ENCODE measurements at places on chromosomes 1 and 21.

DNA sequence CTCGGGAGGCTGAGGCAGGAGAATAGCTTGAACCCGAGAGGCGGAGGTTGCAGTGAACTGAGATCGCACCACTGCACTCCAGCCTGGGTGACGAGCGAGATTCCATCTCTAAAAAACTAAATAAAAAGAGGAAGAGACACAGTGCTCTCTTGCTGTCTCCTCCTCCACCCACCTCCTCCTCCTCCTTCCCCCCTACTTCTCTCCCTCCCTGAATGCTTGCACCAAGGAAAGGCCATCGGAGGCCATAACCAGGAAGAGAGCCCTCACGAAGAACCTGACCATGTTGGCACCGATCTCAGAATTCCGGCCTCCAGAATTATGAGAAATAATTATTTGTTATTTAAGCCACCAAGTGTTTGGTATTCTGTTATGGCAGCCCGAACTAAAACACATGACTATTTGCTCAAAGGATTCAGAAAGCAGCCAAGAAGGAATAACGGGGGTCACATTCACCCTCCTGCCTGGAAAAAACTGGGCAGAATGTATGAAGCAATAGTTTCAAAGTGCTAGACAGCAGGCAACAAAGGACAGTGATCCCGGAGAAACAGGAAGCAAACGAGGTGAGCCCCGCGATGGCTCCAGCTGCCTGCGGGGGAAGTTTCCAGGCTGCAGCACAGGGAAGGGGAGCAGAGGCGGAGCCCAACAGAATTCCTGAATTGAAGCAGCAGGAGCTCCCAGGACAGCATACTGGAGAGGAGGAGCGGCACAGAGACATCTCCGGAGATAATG, 35.8 kb downstream of the LDLRAD1 start:
- no peak for DNase-seq

DNA sequence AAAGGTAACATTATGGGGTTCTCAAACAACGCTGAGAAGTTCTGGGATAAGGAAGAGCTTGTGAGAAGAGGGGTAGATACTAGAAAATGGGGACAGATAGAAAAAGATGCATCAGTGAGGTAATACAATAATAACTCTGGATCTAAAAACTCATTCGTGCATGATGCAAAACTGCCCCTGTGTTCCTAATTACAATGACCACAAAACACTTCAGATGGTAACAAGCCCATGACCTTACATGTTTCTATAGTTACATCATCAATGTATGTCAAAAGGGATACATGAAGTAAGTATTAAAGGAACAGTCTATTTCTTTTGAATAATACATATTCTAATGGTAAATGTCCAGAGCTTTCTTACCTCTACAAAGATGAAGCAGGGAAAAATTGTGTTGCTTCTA, 110.6 kb upstream of the PLPPR5 start:
- no peak for DNase-seq

DNA sequence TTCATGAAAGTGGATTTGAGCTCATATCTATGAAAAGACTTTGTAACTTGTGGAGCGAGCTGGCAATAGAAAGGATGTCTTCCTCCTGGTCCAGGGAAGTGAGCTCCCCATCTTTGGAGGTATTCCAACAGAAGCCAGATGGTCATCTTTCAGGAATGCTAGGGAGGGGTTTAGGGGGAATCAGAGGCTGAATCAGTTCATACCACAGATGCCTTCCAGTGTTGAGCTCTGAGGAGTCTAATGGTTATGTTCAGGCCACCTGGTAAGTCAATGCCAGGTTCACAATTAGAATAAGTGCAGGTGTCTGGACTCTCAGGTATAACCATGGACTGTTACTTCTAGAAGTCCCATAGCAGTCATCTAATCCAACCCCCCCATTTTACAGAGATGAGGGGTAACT, 119.1 kb downstream of the ACTL8 start:
- no peak for DNase-seq

- DNase-seq, result no peak
Observed at GRCh38 chr1:228778961-228779360, 43.7 kb downstream of the RHOU start.

GRCh38 chr1:21278208-21278859, 11.9 kb downstream of the ECE1 start:
- no peak for DNase-seq

DNA sequence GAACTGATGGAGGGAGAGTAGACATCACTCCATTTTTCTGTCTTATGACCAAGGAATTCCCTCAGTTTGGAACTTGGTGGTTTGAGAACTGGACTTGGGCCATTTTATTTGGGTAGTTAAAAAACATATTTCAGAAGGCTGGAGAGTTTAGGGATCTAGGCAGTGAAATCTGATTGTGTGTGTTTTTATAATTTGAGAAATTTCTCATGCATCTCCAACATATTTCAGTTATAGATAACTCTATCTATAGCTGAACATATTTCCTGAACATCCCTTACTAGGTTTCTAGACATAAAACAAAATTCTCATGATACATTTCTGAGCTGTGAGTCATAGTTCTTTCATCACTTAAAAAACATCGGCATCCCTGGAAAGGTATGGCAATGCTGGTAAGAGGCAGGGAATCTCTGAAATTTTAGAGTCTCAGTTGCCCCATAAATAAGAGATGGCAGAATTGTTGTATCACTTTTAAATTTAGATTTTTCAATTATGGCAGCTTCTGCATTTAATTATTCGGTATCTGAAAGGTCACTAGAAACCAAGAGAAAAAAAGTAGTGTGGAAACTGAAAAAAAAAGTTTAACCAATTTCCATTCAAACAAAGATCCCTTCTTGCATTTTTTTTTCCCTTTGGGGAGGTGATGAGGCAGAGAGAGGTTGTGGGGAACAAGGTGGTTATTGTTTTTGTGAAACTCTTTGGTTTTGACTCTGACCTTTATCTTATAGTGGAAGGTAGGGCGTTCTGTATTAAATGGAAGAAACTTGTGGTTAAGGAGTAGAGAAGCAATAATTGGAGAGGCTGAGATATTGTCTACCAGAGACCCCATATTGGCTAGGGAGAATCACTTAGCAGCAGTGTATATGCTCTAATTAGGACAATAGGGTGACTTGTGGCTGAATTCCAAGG, 102.9 kb downstream of the FASLG start:
- DNase-seq, result no peak

- no peak for DNase-seq
Observed at GRCh38 chr1:205971082-205971481, 27.8 kb upstream of the SLC26A9 start.

- no peak for DNase-seq
Observed at GRCh38 chr1:218456444-218456843, 111.3 kb downstream of the TGFB2 start.

GRCh38 chr1:33043267-33044092, 6.8 kb upstream of the AK2 start:
- no peak for DNase-seq

- no peak for DNase-seq
Observed at GRCh38 chr21:34054259-34054658, 19.1 kb upstream of the MRPS6 start.

- DNase-seq, result no peak
Observed at GRCh38 chr21:32190493-32191144, 88.2 kb downstream of the MIS18A start.

DNA sequence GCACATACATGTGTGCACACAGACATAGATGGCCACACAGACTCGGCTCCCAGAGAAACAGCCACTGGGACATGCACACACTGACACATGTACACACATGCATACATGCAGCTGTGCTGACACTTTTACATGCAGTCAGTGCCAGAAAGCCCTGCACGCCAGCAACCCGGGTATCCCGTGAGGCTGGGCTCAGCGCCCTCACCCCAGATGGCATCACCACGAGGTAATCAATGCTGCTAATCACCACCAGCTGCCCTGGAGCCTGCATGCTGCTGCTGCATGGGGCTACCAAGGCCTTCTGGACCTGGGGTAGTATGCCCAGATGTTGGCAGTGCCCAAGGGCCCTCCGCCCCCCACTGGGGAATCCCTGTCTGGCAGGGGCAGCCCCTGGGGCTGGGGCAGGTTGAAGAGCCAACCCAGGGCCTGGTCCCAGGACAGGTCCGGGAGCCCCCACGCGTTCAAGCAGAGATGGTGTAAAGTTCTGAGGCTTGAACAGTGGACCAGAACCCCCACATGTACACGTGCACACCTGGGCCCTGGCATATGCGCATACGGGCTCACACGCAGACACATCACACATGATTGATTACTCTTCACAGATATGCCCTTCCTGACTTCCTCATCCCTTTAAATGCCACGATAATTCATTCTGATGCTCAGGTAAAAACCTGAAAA, 2.7 kb upstream of the COL16A1 start:
- no peak for DNase-seq

DNA sequence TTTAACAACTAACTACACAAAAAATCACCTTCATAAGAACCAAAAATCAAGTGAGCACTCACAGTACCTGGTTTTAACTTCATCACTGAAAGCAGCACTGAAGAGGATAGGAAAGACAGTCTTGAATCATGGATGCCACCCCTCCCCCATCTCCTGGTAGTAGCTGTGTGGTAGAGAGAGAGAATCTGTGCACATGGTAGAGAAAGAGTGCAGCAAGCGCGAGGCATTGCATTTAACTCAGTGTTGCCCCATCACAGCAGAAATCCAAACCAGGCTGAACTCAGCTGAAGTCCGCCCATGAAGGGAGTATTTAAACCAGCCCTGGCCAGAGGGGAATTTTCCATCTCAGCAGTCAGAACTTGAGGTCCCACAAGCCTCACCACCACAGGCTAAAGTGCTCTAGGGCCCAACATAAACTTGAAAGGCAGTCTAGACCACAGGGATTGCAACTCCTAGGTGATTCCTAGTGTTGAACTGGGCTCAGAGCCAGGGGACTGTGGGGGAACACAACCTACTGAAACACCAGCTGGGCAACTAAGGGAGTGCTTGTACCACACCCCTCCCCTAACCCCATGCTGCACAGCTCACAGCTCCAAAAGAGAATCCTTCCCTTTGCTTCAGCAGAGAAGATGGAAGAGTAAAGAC, 38.4 kb downstream of the VAV3 start:
- no peak for DNase-seq

GRCh38 chr1:59104191-59104760, 192.6 kb upstream of the FGGY start:
- DNase-seq, result no peak

GRCh38 chr1:221274373-221274772, 395.1 kb downstream of the HLX start:
- no peak for DNase-seq

GRCh38 chr1:40907899-40908298, 45.7 kb upstream of the CITED4 start:
- no peak for DNase-seq

DNA sequence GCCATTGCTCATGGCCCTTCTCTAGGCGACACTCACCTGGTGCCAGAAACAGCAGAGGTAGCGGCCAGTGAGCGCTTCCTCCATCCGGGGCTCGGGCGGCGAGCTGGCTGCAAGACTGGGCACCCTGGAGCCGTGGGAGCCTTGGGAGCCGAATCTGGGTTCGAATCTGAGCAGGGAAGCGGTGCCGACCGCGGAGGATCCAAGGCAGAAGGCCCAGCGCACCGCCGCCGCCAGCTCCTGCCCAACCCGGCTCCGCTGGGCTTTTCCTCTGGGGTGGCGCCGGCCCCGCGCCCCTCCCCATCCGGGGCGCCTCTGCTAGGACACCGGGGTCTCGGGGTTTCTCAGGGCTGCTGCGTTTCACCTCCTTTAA, 1.7 kb upstream of the PRDM16 start:
- no peak for DNase-seq

- DNase-seq, result no peak
Observed at GRCh38 chr1:159079525-159079924, 3.0 kb upstream of the AIM2 start.

GRCh38 chr1:215545096-215545495, 22.0 kb upstream of the KCTD3 start:
- DNase-seq, result no peak

DNA sequence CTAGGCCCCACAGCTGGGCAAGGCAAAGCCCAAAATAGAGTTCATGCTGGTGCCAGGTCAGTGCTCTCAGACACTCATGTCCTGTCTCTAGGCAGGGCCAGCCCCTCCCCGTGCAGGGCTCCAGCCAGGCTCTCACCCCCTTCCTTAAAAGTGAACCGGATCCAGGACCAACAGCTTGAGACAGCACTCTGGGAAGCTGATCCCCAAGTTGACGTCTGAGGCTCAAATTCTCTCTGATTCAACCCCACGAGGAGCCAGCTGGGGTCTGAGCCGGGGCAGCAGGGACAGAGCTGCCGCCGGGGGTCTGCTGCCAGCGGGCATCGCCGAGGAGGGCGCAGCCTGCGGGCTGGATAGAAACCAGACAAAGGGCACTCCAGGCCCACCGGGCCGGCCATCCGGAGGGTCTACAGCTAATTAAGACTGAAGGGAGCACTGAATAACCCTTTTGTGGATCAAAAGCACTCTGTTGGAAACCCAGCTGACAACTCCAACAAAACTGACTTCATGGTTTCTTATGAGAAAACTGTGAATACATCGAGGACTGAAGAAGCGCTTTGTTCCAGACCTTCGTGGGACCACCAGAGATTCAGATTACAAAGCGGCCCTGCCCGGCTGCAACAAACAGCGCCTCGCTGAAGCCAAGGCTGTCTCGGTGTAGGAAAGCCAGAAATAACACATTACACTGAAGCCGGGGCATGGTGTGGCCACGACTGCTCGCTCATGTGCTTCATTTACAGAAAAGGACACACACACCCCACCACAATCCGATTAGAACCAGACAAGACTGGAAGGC, 95.8 kb downstream of the PSMG1 start:
- DNase-seq, result no peak

DNA sequence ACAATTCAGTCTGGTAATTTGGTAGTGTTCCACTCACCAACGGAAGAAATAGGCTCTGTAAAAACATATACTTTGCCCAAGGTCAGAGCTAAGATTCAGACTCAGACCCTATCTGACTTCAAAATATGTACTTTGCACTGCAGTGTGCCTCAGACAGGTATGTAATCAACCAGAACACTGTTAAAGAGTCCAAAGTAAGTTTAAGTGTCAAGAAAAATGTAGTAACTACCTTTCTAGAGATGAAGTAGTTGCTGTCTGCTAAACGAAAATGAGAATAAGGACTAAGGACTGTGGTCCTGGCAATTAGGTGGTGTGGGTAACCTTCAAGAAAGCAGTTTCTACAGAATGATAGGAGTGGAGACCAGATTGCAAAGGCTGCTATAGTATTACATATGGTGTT, 61.1 kb downstream of the RPAP2 start:
- no peak for DNase-seq

DNA sequence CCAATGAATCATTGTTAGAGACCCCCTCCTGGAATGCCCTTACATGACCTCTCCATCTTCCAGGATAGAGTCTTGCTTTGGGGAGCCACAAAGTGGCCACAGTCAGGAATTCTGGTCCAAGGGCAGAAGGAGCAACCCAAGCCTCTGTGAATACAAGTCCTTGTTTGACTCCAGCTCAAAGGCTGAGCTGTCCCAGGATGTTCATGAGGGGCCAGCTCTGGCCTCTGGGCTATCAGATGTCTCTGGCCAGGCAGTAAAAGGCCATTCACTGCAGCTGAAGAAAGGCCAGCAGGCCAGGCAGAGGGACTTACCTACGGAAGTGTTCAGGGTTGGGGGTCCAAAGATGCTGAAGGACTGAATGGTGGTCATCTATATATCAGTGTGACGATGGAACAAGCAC, 98.3 kb upstream of the IPO9 start:
- no peak for DNase-seq

- DNase-seq, result no peak
Observed at GRCh38 chr1:39563669-39564068, 12.9 kb downstream of the PABPC4 start.

Data from CD4-positive, alpha-beta T cell treated with Interleukin-6 for 4 hours (primary cell).